Stimulated activated CD4-positive, alpha-beta T cell treated with anti-CD3 and anti-CD28 coated beads, Interleukin-1b, Interleukin-23, amount 100 ng/mL, for 1 hour (primary cell): ENCODE measurements at places on chromosomes 13 and 19.

- peak; percentile 42 for DNase-seq
Observed at GRCh38 chr19:48635263-48635965, 1.8 kb downstream of the DBP start.

GRCh38 chr13:32426990-32427851 is 709 bp downstream of the N4BP2L1 start:
- DNase-seq: no peak

- DNase-seq: no peak
Observed at GRCh38 chr19:9043524-9043923, 33.3 kb upstream of the MUC16 start.

DNA sequence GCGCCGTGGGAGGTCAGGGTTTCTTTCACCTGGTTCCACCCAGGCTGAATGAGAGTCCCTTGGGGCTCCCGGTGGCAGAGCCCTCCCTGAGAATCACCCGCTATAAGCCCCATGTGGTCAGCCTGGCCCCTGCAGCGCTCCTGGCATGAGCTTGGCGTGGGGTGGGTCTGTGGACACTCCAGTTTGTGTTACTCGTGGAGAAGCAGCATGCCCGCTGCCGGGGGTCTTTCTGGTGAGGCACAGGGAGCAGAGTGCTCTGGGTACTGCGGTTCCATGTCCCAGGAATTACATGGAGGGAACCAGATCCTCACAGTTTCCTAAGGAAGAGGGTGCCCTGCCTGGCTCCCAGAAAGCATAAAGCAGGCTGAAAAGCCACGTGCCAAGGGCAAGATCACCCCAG is 62.2 kb downstream of the SMARCA4 start:
- no peak for DNase-seq

DNA sequence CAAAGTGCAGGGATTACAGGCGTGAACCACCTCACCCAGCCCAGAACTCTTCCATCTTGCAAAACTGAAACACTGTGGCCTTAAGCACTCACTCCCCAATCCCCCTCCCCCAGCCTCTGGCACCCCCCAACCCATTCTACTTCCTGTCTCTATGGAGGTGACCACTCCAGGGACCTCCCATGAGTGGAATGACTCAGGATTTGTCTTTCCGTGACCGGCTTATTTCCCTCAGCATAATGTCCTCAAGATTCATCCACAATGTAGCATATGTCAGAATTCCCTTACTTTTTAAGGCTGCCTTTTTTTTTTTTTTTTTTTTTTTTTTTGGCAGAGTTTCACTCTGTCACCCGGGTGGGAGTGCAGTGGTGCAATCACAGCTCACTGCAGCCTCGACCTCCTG is 3.6 kb upstream of the F2RL3 start:
- DNase-seq: no peak

GRCh38 chr19:41862445-41862986 is 2.5 kb downstream of the RPS19 start:
- no peak for DNase-seq

DNA sequence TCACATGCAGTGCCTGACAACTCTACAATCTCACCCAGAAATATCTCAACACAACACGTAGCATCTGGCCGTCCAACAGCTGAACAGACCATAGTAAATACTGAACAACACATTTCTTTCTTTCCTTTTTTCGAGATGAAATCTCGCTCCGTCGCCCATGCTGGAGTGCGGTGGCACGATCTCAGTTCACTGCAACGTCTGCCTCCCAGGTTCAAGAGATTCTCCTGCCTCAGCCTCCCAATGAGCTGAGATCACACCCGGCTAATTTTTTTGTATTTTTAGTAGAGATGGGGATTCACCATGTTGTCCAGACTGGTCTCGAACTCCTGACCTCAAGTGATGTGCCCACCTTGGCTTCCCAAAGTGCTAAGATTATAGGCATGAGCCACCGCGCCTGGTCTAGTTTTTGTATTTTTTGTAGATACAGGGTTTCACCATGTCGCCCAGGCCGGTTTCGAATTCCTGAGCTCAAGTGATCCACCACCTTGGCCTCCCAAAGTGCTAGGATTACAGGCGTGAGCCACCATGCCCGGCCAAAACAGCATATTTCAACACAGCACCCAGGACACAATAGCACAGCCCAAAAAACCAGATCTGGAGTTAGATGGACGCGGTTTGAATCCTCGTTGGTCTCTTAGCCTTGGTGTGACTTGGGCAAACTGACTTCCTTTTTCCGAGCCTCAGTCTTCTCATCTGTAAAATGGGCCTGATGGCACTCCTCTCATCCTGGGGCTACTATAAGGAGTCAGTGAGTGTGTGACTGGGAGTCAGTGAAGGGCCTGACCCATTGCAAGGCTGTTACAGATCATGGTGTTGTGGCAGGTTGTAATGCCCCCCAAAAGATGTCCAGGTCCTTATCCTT is 22.6 kb downstream of the CYP2A6 start:
- DNase-seq: no peak

GRCh38 chr13:70090036-70090723 is 17.4 kb upstream of the ATXN8OS start:
- DNase-seq: no peak

DNA sequence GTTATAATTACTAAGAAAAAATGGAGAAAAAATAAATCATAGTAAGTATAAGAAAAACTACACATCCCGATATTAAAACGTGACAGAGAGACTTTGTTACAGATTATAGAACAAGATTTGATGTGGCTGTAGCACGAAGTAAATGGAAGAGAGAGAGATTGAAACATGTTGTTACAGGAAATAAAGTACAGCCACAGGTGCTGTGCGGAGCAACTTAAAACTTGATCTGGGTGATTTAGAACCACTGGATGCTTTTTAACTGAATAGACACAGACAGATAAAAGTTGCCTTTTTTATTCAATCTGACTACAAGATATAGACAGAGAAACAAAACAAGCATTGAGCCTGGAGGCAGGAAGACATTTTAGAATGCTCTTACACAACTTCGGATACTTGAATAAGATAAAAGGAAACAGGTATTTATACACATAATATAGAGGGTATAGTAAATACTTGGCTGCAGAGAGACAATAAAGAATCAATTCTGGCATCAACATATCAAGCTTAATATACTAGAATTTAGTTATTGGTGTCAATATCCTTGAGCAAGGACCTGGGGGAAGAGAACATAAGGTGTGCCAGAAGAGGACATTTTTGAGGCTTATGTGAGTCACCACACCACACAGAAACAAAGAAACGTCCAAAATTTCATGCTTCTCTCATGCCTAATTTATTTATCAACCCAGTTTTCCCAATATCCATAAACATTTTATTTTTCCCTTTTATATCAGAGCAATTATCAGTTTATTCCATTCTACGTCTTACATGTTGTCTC is 548.5 kb downstream of the SLITRK1 start:
- no peak for DNase-seq
